ENCODE measurements at places on chromosomes 12 and 14. TPM values are rescaled to one million over a fixed set of nuclear protein-coding genes. Genes with fewer than 3 reads are reported as not detected.
A peak's percentile ranks its signal among the peaks of the same experiment; 100 is the strongest.

The DTX1 gene
- 27.7 TPM for total RNA-seq

The LRP1 gene
- total RNA-seq, result 3.8 TPM

GRCh38 chr12:29762637-29763300 is 21.0 kb downstream of the TMTC1 start:
- no peaks in the 10 kb centered on the region for H3K27me3 ChIP-seq
- H3K27ac ChIP-seq, result no peak overlapping the region
- no peaks in the 10 kb centered on the region for H3K4me1 ChIP-seq
- DNase-seq, result no peak
- H3K4me3 ChIP-seq, result no peak overlapping the region

- H3K27ac ChIP-seq, result no peak overlapping the region
- H3K36me3 ChIP-seq, result no peaks in the 10 kb centered on the region
- no peak overlapping the region for H3K4me3 ChIP-seq
- H3K4me1 ChIP-seq, result no peaks in the 10 kb centered on the region
These were observed 412.5 kb downstream of the RMST start for GRCh38 chr12:97875064-97875463.

DNA sequence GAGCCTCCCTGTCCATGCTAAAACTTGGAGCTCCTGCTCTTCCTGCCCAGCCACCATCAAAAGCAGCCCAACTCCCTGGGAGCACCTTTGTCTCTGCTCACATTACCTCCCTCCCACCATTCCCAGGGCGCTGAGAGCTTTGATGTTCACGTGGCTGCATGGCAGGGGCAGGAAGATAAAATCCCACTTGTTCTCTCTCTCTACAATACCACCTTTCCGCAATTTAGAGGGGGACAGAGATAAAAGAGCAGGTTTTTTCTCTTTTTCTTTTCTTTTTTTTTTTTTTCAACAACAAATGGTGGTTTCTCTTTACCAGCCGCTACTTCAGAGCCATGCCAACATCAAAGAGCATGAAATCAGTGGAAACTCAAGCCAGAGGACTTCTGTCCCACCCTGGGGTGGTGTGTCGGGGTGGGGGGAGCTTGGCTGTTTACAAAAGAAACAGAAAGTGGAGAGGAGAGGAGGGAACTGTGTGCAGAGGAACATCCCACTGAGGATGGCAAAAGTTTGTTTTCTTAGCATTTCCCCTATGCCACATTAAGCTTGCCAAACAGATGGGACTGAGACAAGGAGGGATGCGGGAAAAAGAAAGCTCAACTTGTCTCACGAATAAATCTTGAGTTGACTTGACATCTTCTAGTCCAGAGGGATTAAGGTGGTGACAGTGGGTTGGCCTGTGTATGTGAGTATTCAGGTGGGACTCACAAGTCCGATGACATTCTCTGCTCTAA is 103.7 kb upstream of the NUDT4 start:
- no peak overlapping the region for H3K4me3 ChIP-seq
- no peak overlapping the region for H3K27ac ChIP-seq
- H3K27me3 ChIP-seq, result peaks cover 7% of the 10 kb centered on the region

DNA sequence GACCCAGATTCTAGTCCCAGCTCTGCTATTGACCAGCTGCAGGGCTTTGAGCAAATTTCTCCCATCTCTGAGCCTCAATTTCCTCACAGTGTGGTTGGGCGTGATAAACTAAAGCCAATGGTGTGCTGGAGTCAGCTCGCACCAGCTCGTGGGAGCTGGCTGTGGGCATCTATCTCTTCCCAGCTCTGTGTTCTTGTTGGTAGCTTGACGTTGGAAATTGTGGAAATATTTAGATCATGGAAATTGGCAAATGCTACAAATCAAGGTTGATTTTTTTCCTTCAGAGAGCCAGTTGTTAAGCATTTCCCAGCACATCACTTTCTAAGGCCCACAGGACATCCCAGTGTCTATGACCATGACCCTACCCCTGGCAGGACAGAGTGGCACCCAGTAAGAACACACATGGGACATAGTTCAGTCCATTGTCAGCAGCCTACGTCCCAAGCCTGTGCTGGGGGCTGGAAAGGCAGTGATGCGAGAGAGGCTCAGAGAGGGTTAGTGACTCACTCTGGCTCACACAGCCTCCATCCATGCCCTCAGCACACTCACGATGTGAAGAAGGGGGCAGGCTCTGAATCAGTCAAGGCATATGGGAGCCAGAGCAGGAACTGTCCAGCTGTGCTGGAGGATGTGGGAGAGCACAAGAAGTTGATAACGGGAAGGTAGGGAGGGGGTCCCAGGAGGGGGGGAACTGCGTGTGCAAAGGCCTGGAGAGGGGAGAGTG is 77.6 kb downstream of the LGMN start:
- peak overlapping the region; percentile 91 for H3K27ac ChIP-seq
- H3K27me3 ChIP-seq, result no peaks in the 10 kb centered on the region
- no peaks in the 10 kb centered on the region for H3K36me3 ChIP-seq
- DNase-seq, result no peak
